Fibroblast of skin of right quadriceps (primary cell): ENCODE measurements at places on chromosomes 4 and X.

DNA sequence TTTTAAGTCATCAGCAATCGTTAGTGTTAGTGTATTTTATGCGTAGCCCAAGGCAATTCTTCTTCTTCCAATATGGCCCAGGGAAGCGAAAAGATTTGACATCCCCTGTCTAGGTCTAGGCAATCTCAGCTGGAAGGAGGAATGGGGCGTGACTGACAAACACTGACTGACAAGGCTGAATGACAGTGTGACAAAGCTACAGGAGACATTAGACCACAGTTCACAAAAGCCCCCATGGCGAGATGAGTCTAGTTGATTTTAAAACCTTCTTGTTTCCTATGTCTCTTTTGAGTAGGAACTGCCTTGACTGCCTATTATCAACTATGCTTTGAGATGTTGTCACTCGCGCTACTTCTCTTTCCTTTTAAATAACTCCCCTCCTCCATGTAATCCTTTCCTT, 42.3 kb downstream of the QRFPR start:
- no peak for DNase-seq

- DNase-seq = peak; percentile 2
Measured at GRCh38 chr4:41935652-41936021, 408 bp downstream of the TMEM33 start.

DNA sequence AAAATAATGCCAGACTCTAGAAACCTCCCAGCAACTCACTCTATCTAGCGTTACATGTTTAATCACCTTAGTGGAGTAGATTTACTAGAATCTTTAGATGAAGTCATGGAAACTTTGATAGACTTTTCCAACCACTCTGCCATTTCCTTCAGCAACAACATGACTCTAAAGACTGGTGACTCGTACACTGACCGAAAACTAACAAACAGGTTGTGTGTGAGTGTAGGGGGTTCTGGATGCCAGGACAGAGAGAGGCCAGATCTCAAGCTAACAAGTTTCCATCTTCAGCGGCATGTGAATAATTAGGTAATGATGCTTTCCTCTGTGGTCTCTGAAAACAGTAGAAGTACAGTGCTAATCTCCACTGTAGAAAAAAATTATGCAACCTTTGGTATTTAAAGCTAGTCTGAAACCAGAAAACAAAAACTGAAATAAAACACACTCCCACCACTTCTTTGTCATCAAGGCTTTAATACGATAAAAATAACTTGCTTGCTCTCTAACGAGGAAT, 286.4 kb downstream of the PRDM5 start:
- DNase-seq = peak; percentile 2

DNA sequence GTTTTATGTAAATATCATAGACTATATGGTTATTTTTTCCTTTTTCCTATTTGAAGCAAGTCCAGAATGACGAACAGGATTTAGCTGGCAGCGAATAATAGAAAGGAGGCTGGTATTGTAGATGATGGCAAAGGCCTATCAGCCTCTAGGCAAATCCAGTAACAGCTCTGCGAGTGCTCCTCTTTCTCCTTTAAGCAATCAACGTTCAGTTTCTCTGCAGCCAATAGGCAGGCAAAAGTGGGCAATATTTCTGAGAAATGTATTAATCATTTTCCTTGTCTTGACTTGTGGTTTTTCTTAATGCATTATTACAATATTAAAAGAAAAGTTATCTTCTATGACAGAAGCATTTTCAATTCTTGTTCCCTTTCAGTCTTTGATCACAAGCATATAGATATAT, 183.3 kb downstream of the SH3KBP1 start:
- DNase-seq = no peak

- no peak for DNase-seq
Measured at GRCh38 chr4:189036906-189037305, 897.7 kb downstream of the TRIML1 start.

- peak; percentile 28 for DNase-seq
Measured at GRCh38 chr4:83618991-83619645, 83.2 kb downstream of the GPAT3 start.

DNA sequence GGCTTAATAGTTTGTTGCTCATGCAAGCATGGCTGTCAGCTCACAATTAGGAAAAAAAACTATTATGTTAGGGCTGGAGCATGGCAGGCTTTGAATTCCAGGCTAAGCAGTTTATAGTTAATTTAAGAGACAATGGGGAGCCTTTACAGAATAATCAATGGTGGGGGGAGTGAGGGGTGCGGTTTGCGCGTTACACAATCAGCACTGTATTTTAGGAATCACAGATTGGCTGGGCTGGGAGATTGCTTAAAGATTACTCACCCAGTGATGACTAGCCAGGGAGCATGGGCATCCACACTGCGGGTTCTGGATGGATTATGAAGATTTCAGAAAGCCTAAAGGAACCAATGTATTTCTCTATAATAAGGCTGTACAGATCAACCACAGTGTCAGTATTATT, 186.6 kb downstream of the SOX3 start:
- no peak for DNase-seq

GRCh38 chr4:41435510-41435909, 102.4 kb upstream of the LIMCH1 start:
- no peak for DNase-seq

DNA sequence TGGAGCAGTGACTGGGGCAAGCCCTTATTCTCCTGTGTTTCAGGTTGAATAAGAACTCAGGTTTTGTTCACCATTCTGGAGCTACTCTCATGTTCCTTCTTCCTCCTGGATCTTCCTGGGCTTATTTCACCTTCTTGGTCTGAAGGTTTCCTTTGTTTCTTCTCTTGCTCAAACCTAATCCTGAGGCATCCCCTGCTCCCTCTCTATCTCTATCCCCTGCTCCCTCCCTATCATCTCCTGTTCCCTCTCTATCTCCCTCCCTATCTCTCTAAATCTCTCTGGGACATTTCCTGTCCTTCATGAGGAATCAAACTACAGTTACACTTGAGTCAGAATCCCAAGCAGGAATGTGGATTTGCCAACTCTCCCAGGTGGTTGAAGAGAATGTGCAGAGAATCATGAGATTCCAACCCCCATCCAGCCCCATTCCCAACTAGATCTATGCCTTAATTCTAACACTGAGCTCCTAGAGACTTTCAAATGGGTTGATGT, 134.9 kb upstream of the ZIC3 start:
- no peak for DNase-seq
